ENCODE measurements at places on chromosomes 3 and 15.
A peak's percentile ranks its signal among the peaks of the same experiment; 100 is the strongest.

- DNase-seq: no peak
Measured at GRCh38 chr3:53342353-53342752, 5.0 kb downstream of the DCP1A start.

DNA sequence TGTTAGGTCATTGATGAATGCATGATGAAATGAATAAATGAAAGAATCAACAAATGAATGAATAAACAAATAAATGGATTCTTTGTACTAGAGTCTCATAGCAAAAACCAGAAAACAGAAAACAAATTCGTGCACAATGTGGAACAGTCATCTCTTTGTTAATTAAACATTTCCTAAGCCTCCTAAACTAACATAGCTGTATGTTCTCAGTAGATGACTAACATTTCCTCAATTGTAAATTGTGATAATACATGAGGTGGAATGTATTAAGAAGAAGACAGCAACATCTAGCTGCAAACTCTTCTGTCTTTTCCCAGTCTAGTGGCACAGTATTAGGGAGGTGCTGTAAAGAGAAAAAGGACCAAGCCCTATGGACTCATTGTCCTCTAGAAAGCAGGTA lies 1021.0 kb downstream of the MCTP2 start:
- no peak for DNase-seq

DNA sequence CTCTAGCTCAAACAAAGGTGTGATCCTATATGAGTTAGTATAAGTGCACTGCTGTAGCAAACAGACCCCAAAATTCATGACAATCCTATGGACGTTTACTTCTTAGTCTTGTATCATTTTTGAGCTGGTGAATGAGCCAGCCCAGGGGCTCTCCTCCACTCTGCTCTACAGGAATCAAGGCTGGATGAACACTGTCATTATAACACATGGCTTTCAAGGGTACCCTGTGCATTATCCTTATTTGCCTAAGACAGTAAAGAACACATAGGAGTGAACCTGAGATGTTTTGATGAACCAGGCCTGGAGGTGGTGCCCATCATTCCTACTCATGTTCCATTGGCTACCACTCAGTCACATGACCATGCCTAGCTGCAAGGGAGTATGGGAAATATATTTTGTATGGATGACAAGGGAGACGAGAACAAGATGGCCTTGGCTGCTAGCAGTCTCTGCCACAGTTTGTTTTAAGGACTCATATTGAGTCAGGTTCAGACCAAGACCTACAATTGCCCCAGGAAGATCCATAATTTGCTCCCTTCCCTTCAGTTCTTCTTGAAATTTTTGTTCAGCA lies 107.4 kb upstream of the HES1 start:
- no peak for DNase-seq

GRCh38 chr15:61545763-61546162 lies 316.7 kb upstream of the RORA start:
- no peak for DNase-seq

DNA sequence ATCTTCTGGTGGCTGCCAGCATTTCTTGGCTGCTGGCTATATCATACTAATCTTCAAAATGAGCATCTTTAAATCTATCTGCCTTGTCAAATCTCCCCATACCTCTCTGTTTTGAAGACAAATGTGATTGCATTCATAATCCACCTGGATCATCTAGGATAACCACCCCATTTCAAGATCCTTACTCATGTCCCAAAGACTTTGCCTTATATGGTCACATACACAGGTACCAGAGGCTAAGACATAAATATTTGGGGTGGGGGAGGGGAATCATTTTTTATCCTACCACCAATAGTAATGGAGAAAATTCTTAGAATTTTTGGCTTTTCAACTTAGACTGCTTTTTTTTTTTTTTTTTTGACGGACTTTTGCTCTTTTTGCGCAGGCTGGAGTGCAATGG lies 970.8 kb downstream of the PLOD2 start:
- no peak for DNase-seq

DNA sequence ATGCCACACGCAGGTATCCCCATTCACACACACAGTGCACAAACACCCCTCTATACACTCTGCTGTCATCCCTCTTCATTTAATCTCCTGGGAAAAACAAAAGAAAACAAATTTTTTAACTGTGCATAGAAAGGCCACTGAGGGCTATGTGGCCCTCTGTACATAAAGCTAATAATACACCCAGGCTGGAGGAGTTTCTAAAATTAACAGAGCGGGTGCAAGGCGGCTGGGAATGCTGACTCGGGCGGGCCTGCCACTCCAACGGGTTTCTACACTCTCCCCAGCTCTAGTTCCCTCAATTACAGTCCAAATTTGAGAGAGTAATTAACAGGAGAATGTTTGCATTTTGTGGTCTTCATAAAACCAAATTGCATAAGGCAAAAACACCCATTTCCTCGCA lies 23.1 kb downstream of the HCN4 start:
- DNase-seq: no peak

- DNase-seq: peak; percentile 62
Measured at GRCh38 chr3:120350401-120350941, 1.3 kb upstream of the LRRC58 start.

- DNase-seq: no peak
Measured at GRCh38 chr3:170259907-170260306, 37.7 kb downstream of the PRKCI start.

DNA sequence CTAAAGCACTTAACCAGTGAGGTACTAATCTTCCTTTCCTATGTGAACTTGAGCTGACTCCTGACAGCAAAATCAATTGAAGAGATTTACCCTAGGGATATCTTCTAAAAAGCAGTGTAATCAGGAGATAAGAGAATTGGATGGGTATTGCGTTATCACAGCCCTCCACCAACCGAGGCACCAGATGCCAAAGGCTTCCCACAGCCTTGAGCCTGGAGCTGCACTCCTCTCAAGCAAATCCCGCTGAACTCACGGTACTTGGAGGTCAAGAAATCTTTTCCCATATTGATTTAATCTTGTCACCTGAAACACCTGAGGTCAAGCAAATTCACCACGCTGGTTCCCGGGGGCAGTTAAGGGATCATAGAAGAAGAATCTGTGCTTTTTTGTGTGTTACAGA lies 346.8 kb downstream of the TBL1XR1 start:
- DNase-seq: no peak

DNA sequence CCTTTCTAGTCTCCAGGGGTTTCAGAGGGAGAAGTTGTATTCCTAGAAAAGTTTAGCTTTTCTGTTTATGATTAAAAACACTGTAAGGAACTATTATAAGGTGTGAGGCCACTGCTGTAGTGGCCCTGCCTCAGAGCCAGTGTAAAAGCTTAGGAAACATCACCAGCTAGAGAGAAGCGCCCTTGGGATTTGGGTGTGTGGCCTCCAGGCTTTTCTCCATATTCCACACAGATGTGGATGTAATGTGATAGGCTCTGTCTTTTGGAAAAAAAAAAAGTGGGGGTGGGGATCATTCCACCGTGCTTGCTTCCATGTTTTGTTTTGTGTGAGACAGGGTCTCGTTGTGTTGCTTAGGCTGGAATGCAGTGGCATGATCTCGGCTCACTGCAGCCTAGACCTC lies 13.9 kb downstream of the SEC61A1 start:
- no peak for DNase-seq

- DNase-seq: no peak
Measured at GRCh38 chr3:155553780-155554179, 191.1 kb downstream of the PLCH1 start.

GRCh38 chr3:118802325-118803095 lies 232.1 kb downstream of the IGSF11 start:
- no peak for DNase-seq

DNA sequence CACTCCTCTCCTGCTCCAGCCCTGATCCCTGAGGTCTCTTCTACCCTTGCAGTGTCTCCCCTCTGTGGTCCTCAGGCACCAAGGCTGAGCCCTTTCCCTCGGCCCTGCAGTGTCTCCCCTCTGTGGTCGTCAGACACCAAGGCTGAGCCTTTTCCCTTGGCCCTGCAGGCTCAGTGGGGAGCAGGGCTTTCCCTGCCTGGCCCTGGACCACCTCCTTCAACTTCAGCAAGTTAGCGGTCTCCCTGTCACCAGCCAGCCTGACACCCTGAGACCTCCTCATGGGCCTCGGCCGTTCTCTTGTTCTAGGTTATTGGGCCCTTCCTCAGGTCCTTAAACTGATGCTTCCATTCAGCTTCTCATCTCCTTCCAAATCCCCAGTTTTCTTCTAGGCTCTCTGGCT lies 4.3 kb downstream of the NRROS start:
- DNase-seq: no peak

GRCh38 chr15:63079947-63080626 lies 37.5 kb downstream of the TPM1 start:
- no peak for DNase-seq

DNA sequence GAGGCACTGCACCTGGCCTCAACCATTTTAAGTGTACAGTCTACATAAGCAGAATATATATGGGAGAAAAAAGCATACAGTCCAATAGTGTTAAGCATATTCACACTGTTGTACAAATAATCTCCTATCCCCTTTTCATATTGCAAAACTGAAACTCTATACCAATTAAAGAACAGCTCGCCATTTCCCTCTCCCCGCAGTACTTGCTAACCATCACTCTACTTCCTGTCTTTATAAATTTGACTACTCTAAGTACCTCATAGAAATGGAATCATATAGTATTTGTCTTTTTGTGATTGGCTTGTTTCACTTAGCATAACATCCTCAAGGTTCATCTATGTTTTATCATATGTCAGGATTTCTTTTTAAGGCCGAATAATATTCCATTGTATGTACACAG lies 21.6 kb upstream of the TASOR start:
- no peak for DNase-seq

DNA sequence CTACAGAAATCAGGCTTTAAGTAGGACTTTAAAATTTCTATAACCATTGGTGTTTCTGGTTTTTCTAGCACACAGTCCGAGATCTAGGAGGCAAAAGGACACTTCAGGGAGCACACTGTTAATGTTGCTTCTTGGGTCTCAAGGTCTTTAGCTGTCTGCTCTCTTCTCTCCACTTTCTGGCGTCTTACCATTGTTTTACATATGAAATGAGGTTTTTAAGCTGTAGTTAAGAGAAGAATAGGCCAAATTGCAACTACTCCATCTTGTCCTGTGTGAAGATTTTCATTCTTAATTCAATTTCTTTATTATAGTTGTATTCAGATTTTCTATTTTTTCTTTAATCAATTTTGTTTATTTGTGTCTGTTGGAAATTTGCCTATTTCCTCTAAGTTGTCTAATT lies 151.4 kb downstream of the WNT7A start:
- no peak for DNase-seq

- DNase-seq: no peak
Measured at GRCh38 chr3:66182246-66182645, 38.6 kb upstream of the SLC25A26 start.

GRCh38 chr3:185983495-185984141 lies 45.8 kb upstream of the TRA2B start:
- DNase-seq: peak; percentile 71

GRCh38 chr3:195129644-195130492 lies 141.1 kb downstream of the XXYLT1 start:
- DNase-seq: no peak

DNA sequence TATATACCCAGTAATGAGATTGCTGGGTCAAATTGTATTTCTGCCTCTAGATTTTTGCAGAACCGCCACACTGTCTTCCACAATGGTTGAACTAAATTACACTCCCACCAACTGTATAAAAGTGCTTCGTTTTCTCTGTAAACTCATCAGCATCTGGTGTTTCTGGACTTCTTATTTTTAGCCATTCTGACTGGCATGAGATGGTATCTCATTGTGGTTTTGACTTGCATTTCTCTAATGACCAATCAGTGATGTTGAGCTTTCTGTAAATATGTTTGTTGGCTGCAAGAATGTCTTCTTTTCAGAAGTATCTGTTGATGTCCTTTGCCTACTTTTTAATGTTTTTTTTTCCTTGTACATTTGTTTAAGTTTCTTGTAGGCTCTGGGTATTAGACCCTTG lies 182.9 kb upstream of the TRIM42 start:
- no peak for DNase-seq

DNA sequence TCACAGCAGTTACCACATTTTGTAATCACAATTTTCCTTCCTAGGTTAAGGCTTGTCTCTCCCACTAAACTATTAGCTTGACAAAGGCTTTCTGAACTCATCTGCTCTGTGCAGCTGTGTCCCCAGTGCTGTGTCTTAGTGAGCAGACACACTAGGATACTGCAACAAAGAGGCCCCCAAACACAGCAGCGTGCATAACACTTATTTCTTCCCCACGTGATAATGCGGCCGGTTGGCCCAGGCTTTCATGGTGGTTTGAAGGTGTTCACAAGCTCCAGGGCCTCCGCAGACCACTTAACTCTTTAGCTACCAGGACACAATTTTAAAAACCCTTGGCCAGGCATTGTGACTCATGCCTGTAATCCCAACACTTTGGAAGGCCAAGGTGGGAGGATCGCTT lies 2.2 kb upstream of the HDAC11 start:
- DNase-seq: no peak

GRCh38 chr15:69636169-69636915 lies 183.7 kb downstream of the RPLP1 start:
- DNase-seq: no peak

DNA sequence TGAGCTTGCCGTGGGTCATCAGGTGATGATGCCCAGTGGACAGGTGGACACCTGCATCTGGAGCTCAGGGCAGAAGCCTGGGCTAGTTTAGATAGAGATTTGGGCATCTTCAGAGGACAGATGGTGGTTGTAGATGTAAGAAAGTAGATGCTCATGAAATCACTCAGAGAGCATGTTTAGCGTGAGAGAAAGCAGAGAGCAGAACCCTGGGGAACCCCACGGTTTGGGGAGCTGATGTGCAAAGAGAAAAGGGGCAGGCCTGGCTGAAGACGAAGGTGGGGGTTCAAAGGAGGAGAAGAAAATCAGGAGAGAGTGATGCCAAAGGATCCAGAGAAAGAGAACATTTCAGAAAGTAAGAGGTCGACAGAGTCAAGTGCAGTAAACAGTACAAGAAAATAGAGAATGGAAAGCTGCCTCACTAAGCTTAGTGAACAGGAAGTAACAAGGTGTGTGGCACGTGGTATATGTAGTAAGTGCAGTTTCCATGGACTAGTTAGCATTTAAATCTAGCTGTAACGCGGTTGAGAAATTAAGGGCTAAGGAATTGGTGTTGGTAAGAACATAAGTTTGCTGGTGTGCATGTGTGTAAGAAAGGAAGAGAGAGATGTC lies 13.5 kb downstream of the TIGIT start:
- no peak for DNase-seq

DNA sequence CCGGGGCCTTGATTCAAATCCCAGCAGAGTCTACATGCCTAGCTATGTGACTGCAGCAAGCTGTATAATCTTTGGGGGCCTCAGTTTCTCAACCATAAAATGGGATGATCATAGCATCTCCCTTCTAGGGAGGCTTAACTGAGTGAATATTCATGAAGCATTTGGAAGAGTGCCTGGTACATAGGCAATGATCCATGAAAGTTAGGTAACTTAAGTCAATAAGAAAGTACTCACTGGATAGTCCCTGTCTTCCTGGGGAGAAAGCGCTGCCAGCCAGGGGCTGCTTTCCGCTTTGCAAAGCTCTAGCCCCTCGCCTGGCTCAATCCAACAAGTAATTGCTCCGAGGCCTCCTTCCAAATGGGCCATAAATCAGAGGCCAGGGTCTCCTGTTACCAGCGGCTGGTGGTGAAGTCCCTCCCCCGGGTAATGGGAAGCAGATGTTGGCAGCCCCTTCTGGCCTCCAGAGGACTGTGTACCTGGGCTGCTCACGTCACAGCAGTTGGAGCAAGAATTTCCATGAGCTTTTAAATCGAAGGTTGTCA lies 521.9 kb upstream of the PROK2 start:
- DNase-seq: no peak

- no peak for DNase-seq
Measured at GRCh38 chr15:64623347-64623996, 151.9 kb downstream of the RBPMS2 start.

GRCh38 chr3:36992806-36993325 lies at the start of gene EPM2AIP1:
TSS of gene EPM2AIP1 (minus strand) at chr3:36993131. CDS start at chr3:36993077, 54 bp downstream.
- DNase-seq: no peak

All from OCI-M1 (cell line).